ENCODE measurements at places on chromosomes 6 and 20.

GRCh38 chr6:76697585-76697984 lies 625.1 kb upstream of the IMPG1 start:
- DNase-seq: no peak

GRCh38 chr6:169092375-169092774 lies 161.3 kb downstream of the THBS2 start:
- no peak for DNase-seq

GRCh38 chr6:121663292-121663810 lies 227.9 kb downstream of the GJA1 start:
- DNase-seq: no peak

DNA sequence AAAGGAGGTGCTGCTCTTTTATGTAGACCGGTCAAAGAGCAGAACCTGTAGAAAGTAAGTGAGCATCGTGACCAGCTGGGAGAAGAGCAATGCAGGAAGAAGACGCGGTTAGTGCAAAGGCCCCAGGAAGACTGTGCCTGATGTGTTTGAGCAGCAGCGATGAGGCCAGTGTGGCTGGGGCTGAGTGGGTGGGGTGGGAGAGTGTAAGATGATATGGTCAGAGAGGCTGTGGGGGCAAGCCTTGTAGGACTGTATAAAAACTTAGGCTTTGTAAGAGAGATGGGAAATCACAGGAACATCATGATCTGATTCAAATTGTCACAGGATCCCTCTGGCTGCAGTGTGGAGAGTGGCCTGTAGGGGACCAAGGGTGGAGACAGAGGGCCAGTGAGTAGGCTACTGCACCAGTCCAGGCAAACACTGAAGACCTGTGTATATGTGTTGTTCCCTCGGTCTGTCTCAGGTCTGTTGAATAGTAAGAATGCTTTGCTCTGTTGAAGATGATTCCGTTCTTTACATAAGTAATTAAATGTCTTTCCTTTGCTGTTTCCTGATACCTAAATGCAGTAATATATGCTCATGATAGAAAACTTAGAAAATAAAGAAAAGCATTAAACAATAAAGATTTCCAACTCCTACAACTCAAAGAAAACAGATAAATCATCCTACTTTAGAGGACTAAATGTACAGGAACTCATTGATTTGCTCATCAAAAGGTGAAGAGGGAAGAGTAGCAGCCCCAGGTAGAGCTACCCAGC lies 23.6 kb upstream of the WFDC2 start:
- DNase-seq: peak; percentile 19

DNA sequence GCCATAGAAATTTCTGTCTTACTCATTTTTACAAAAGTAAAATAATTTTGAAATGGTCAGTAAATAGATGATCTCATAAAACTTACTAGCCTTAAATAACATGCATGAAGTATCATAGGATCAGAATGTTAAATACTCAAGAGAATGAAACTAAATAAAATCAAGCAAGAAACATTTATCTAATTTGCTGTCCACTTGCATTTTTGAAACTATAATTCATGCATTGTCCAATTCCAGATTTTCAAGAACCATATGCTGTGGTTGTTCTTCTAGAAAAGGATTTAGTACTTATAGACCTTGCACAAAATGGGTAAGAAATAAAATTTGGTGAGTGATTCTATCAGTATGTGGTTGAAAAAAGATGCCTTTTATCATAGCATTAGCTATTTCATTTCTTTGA lies 107.0 kb downstream of the STXBP5 start:
- no peak for DNase-seq

GRCh38 chr6:4895971-4896370 lies 107.9 kb downstream of the RPP40 start:
- no peak for DNase-seq

- DNase-seq: no peak
These were observed 36.2 kb downstream of the ARMC2 start for GRCh38 chr6:108884211-108885059.

- no peak for DNase-seq
These were observed 1.6 kb upstream of the NT5DC1 start for GRCh38 chr6:116099036-116099435.

DNA sequence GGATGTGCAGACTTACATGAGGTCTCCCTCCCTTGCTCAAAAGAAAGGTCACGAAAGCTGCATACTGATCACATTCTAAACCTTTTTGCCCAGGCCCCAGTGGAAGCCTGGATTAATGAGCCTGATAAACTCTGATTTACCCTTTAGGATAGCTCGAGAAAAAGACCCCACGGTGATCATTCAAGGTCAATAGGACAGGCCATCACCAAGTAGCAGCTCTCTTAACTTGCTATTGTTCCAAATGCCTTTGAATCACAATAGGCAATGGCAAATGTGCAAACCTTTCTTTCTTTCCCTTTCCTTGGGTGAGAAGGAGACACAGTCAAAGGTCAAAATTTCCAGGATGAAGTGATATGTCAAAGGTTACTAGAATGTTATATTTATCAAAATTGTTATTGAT lies 327.3 kb downstream of the HDGFL1 start:
- DNase-seq: no peak

GRCh38 chr6:13813026-13813425 lies 1.3 kb downstream of the MCUR1 start:
- no peak for DNase-seq

DNA sequence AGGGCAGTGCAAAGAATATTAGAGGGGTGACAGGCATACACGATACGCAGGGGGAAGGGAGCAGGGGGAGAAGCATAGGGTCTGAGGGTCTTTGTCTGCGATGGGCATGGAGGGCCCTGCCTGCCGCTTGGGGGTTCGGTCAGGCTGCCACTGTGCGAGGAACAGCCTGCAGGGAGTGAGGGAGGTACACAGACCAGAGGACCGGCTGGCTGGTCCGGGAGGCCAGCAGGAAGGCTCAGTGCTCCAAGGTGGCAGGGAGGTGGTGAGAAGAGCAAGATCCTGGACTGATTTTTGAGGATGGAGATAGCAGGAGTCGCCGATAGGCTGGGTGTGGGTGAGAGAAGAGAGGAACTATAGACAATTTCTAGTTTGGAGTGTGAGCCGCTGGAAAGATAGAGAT lies 338.4 kb downstream of the ZFAND3 start:
- DNase-seq: no peak

GRCh38 chr20:20493701-20494100 lies 125.8 kb downstream of the INSM1 start:
- no peak for DNase-seq

Measured in activated T-helper 1 cell treated with anti-CD3 and anti-CD28 coated beads, Interleukin-12 subunit alpha, Interleukin-12 subunit beta, Interleukin-2, Interleukin-4 antibody, amounts not matched to agents 30 ng/mL and 10 ng/mL and 1 ng/mL, durations not matched to agents 14 hours and 24 hours and 36 hours (primary cell).